ENCODE measurements at places on chromosomes 2 and 18.

DNA sequence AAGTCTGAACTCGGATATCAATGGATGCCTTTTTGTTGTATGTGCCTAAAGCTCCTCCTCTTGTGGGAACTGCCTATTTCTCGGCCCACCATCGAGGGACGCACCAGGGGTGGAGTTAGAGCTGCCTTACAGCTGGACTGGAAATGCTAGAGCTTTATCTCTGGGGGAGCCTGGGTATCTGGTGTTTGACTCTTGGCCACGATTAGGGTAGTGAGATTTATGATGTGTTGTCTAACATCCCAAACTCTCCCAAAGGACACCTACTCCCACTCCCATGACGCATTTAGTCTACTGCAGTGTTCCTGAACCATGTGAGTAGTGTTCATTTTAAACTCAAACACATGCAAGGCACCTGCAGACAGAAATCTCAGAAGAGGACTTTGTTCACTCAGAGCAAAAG, 594.8 kb downstream of the METTL4 start:
- DNase-seq: no peak

- no peak for DNase-seq
These were observed 272.3 kb downstream of the RAD51AP2 start for GRCh38 chr2:17245906-17246305.

GRCh38 chr2:70934981-70935380, 719 bp upstream of the ATP6V1B1 start:
- DNase-seq: no peak

GRCh38 chr2:100143286-100143685, 896 bp upstream of the AFF3 start:
- DNase-seq: no peak

- DNase-seq: no peak
These were observed 468 bp downstream of the UXS1 start for GRCh38 chr2:106193690-106193976.

DNA sequence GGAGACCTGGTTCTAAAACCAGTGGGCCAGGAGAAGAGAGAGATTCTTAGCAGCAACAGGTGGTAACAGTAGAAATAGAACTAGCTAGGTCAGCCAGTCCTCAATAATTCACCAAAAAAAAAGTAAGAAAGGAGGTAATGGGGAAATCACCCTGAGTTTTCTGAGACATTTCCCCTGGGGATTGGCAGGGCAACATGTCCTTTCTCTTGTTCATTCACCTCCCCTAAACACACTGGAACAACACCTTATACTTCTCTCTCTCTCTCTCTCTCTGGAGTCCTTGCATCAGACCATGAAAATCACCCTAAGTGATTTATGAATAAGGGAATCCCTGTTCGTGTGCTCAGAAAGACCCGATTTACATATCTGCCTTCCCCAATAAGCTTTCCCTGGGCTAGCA, 64.8 kb downstream of the COX7A2L start:
- DNase-seq: no peak

DNA sequence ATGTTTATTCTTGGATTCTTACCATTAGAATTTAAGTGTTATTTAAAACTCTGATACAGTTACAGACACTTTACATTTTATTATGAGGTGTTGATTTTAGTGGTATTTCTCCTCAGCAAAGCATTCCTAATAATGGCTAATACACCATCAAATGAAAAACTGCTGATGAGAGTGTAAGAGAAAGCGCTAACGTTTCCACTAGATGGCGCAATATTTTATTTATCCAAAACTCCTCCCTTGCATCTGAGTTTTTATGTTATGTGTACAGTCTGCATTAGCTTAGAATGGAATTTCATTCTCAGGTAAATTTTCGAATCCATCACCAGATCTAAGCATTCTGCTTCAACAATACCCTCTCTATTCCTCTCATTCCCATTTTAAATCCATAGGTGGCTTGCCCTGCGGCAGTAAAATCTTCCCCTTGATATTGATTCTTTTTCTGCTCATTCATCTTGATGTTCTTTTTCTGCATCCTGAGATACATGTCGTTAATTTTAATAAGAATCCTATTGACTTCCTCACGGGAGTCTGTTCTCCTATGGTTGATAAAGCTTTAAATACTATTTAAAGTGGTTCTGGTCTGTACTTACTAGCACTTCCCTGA, 53.9 kb downstream of the PRKRA start:
- peak; percentile 14 for DNase-seq

Data from astrocyte (in vitro differentiated cells and primary cell).